T47D (cell line): ENCODE measurements at places on chromosomes 12 and 14.

- DNase-seq: no peak
These were observed 158.4 kb downstream of the CHST11 start for GRCh38 chr12:104615048-104615561.

DNA sequence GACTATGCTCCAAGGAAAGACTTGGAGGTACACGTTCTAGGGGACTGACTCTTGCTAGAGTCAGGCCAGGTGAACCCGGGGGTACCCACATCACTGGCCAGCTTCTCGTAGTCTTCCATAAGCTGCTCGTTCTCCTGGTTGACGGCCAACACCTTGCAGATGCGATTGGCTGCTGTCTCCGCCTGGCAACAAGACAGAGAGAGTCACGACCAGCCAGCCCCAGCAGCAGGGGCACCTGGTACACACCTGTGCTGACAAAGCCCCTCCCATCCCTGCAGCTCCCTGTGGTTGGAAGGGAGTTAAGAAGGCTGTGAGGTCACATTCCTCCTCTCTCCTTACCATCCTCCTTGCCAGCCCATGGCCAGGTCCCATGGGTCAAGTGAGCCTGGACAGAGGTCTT lies 85.5 kb downstream of the ACTN1 start:
- no peak for DNase-seq

GRCh38 chr14:75264036-75264435 lies 14.6 kb upstream of the FOS start:
- peak; percentile 95 for DNase-seq

- no peak for DNase-seq
These were observed 179.2 kb downstream of the AKAP6 start for GRCh38 chr14:32508281-32508680.

- DNase-seq: peak; percentile 45
These were observed 1.3 kb upstream of the ARHGAP5 start for GRCh38 chr14:32075672-32076277.

GRCh38 chr12:991350-992333 lies 619 bp downstream of the ERC1 start:
- no peak for DNase-seq

DNA sequence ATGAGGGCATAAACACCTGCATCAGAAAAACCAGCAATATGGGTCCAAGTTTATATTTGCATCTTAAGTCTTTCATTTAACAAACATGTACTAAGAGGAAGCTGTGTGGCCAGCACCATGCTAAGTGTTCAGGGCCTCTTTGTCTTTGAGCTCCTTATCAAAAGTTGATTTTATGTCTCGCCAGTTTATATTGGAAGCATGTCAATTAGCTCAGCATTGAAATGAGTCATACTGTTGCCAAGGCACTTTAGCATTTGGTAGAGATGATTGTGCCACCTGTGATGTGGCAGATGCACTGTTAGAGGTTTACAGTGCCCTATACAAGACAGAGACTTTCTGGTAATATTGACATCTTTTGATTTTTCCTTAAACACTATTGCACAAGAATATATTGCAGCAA lies 68.5 kb downstream of the BHLHE41 start:
- DNase-seq: peak; percentile 12

GRCh38 chr14:78007160-78007559 lies 163.0 kb upstream of the NRXN3 start:
- DNase-seq: no peak

- DNase-seq: no peak
These were observed 16.4 kb downstream of the KRT18 start for GRCh38 chr12:52965337-52965731.

- DNase-seq: peak; percentile 7
These were observed at the start of gene PPFIA2 for GRCh38 chr12:81759190-81760051. Gene PPFIA2 (minus strand): TSS chr12:81759350.

DNA sequence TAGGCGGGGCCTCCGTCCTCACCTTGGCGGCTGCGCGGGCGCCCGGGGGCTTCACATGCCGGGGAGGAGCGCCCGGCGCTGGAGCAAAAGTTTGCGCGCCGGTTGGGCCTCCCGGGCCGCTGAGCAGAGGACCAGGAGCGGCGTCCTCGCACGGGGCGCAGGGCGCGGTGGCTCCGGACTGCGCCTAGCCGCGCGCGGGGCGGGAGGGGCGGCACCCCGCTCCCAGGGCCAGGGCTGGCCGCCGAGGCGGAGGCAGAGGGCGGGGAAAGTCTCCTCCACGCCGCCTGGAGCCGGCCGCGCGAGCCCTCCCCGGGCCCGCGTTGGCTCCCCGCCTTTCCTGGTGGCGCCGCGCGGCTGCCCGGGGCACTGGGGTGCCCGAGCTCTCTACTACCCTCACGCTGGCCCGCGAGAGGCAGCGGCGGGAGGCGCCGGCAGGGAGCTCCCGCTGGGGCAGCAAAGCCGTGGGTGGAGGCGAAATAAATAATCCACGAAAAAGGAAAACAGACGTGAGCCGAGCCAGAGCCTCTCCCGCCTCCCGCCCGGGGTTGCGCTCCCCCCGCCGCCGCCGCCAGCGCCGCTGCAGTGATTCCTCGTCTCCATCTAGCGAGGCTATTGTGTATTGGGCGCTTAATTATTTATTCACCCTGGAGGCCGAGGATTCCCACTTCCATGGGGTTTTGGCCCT lies 400 bp upstream of the PRIMA1 start:
- peak; percentile 79 for DNase-seq

- DNase-seq: no peak
These were observed 51.8 kb downstream of the FOXN3 start for GRCh38 chr14:89365061-89365801.

DNA sequence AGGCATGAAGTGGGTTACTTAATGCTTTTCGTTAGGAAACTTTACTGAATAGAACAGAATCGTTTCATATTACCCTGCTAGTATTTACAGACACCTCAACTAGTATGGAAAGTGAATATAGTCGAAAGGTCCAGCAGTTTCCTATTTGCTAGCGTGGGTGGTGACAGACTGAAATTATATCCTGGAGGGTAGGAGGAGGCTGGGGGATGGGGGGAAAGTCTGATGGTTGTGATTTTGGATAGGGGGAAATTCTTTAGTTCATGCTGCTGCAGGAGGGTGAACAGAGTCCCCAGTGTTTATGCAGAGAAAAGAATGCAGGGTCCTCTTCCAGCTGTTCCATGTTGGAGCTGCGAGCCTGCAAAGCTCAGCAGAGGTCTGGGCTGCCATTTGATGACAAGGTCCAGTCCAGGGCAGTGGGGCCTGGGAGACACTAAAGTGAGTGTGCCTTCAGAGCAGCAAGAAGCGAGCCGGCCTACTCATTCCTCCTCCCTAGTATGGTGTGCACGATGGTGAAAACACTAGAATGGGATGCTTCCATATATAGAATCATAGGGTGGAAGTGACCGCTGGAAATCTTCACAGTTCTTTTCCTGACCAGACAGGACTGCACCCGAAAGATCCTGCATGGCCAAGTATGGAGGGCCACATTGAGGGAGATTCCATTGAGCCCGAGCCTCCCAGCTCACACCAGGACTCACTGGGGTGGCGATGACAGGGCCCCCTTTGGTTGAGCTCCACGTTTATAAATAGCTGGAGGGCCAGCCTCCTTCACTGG lies 2.1 kb downstream of the SAMD4A start:
- no peak for DNase-seq

- no peak for DNase-seq
These were observed 9.2 kb downstream of the HIF1A start for GRCh38 chr14:61704554-61704953.
